ENCODE measurements at places on chromosomes 2 and 18.

DNA sequence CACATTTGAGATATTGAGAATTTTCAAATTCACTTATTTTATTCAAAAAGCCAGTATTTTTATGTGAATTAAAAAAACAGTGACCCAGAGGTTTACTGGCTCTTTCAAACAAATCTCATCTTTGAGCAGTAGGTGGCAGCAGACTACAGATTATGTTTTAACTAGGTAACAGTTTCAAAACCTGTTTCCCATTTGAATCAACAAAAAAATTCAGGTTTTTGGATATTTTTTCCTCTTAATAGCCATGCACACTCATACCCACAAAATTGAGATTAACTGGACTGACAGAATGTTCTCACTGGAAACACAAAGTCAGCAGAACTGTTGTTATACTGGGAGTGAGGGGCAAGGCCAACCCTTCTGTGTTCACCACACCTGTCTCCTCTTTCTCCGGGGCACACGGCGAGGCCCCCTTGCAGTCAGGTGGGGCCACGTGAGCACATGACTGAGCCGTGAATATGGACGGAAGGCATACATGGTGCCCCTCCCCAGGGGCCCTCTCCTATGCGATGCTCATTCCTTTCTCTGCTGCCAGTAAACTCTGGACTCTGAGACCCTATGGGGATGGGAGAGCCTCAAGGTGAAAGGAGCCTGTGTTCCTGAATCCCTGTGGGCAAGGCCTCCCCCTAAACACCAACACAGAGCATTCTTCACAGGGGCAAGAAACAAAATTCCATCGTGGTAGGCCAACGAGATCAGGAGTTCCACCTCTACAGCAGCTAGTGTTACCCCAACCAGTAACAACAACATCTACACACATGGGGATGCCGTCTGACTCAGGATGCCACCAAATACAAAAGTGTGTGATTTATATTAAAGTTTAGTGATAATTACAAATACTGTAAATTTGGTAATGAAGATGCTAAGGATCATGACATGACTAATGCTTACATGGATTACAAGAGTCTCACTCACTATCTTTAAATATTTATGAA is 80.4 kb downstream of the LPIN2 start:
- DNase-seq = peak; percentile 28

GRCh38 chr18:2108591-2108990 is 462.7 kb downstream of the METTL4 start:
- DNase-seq = no peak

DNA sequence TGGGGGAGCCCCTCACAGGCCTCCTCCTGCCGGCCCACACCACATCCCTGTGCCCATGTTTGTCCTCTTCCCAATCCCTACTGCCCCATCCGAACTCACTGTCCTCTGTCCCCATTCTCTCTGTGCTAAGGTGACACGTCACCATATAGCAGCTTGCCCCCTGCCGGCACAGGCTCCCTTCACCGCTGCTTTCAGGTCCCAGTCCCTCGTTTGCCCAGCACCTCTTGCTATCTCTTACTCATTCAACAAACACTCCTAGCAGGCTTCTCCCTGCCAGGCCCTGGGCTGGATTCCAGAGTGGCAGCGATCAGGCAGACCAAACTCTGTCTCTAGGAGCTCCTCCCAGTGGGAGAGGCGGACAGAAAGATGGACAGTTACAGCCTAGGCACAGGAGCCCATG is 74.3 kb downstream of the TFCP2L1 start:
- no peak for DNase-seq

- no peak for DNase-seq
These were observed 88.6 kb upstream of the RPE start for GRCh38 chr2:209913786-209914345.

- DNase-seq = no peak
These were observed 63.2 kb downstream of the ASB1 start for GRCh38 chr2:238489896-238490295.

DNA sequence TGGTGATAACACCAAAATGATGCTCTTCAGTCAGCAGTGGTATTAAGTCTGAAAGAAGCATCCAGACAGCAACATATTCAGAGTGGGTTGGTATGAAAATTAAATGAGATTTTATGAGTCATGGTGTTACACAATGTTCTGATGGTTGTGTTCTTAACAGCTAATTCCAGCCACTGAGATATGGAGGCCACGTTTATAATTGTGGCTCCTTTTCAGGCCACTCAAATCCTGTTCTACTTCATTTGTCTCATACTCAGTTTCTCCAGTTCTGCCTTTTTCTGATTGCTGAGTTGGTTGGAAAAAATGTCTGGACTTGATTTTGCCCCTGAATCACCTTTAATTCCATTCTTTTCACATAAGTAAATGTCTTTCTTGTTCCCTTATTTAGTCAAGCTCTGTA is 162.7 kb upstream of the COL3A1 start:
- DNase-seq = no peak

DNA sequence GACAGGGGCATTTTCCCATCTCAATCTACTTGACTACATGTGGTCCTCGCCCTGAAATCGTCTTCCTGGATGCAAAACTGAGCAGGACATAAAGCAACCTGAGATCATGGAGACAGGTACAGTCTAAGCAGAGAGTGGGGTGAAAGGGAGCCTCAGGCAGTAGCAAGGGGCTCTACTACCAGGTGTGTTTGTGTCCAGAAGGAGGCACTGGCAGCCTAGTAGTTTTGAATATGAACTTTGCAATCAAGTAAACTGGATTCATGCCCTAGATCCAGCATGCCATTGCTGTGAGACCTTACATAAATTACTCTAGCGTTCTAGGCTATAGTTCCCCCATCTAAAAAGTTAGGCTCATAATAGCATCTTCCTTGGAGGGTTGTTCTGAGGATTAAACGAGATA is 147.4 kb downstream of the TXNL1 start:
- DNase-seq = no peak

GRCh38 chr18:78984941-78985784 is 5.5 kb downstream of the SALL3 start:
- peak; percentile 9 for DNase-seq

DNA sequence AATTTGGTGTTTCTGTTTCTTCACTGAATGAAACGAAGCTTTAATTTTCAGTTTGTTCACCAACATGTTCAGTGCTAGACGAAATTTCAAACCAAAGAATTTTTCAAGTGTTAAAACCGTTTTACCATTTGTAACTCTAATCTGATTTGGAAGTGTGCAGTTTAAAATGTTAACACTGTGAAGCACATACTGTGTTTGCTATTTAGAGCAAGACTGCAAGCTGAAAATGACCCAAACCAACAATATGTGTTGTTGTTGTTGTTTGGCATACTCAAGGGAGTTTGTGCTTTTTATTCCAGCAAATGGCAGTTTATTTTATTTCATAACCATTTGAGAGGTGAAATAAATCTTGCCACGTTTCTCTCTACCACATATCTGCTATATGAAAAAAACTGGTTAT is 128.4 kb upstream of the CDH7 start:
- DNase-seq = no peak

GRCh38 chr2:212354382-212354781 is 184.2 kb downstream of the ERBB4 start:
- DNase-seq = no peak

GRCh38 chr2:176680916-176681516 is 411.8 kb downstream of the MTX2 start:
- DNase-seq = no peak

- no peak for DNase-seq
These were observed 14.6 kb upstream of the NT5DC4 start for GRCh38 chr2:112706170-112706664.

- DNase-seq = no peak
These were observed 52.0 kb upstream of the TRIM43 start for GRCh38 chr2:95539836-95540235.

GRCh38 chr2:186889101-186889879 is 40.3 kb upstream of the ZSWIM2 start:
- DNase-seq = no peak

- no peak for DNase-seq
These were observed 109.1 kb upstream of the CTDP1 start for GRCh38 chr18:79570266-79571201.

- no peak for DNase-seq
These were observed 5.8 kb upstream of the ONECUT2 start for GRCh38 chr18:57429167-57430078.

GRCh38 chr2:101508636-101509035 is 33.7 kb upstream of the RFX8 start:
- DNase-seq = no peak

- DNase-seq = no peak
These were observed 67.3 kb upstream of the SALL3 start for GRCh38 chr18:78912336-78912735.

DNA sequence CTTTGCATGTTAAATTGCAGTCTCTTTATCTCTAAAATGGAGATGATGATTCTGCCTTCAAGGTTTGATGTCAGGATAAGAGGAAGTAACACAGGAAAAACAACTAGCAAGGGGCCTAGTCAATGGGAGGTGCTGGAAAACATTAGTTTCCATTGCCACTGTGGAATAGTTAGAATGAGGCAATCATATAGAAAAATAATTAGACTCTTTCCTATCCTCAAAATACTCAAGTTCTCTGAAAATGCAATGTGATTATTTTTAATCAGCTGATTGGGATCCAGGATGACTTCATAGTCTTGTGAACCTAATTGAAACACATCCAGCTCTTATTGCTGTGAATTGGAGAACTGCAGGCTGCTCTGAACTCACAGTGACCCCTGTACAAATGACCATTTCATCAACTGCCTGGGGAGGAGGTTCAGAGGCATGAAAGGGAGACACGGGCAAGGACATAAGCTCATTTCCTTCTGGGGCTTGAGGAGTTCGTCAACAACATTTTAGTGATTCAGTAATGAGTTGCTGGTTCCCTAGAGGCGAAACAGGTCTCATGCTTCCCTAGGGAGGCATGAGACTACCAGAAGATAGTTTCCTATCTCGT is 422.5 kb downstream of the LPIN1 start:
- no peak for DNase-seq

DNA sequence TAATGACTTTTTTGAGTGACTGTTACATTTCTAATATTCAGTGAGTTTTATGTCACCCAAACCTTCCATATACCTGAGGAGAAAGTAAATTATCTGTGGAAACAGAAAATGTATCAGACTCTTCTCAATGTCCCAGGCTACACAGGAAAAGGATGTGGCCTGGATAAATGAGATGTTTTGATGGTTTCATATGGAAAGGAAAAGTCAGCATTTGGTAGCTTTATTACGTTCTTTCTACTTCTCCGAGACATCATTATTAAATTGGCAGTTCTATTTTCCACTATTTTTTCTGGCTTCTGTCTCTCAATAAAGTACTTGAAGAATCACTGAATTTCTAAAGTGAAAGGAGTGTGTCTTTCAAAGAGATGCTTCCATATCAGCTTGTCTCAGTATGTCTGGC is 847.0 kb upstream of the CRIM1 start:
- DNase-seq = no peak

- DNase-seq = no peak
These were observed 110.6 kb upstream of the TNP1 start for GRCh38 chr2:216970359-216970915.

DNA sequence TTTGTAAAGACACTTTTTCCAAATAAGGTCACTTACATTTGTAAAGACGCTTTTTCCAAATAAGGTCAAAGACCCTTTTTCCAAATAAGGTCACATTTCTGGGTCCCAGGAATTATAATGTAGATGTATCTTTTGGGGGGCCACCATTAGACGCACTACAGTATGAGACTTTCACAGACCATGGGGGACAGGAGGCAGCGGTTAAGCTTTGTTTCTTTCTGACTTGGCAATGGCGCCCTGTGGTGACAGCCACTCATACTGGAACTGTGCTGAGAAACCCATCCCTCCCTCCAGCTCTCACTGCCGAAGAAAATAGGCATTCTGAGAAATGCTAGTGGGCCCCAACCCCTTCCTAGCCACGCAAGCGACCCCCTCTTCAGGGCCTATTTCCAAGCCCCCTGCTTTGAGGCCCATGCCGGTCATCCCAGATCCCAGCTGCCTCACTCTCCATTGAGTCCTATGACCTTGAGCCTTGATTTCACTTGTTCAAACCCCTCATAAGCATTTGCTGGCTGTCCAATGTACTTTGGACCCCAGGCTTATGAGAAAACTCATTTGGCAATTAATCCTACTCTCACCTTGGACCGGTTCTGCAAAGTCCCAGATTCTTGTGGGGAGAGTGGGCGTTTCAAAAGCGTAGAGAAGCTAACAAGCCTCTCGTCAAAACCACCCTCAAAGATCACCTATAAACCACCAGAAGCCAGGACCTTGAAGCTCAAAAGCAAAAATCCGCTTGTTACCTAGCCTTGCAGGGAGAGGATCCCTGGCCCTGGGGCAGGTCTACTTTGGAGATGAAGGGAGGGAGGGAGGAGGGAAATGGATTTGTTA is 11.3 kb upstream of the SPATA3 start:
- no peak for DNase-seq

- no peak for DNase-seq
These were observed 367.1 kb downstream of the HRH4 start for GRCh38 chr18:24827501-24827900.

DNA sequence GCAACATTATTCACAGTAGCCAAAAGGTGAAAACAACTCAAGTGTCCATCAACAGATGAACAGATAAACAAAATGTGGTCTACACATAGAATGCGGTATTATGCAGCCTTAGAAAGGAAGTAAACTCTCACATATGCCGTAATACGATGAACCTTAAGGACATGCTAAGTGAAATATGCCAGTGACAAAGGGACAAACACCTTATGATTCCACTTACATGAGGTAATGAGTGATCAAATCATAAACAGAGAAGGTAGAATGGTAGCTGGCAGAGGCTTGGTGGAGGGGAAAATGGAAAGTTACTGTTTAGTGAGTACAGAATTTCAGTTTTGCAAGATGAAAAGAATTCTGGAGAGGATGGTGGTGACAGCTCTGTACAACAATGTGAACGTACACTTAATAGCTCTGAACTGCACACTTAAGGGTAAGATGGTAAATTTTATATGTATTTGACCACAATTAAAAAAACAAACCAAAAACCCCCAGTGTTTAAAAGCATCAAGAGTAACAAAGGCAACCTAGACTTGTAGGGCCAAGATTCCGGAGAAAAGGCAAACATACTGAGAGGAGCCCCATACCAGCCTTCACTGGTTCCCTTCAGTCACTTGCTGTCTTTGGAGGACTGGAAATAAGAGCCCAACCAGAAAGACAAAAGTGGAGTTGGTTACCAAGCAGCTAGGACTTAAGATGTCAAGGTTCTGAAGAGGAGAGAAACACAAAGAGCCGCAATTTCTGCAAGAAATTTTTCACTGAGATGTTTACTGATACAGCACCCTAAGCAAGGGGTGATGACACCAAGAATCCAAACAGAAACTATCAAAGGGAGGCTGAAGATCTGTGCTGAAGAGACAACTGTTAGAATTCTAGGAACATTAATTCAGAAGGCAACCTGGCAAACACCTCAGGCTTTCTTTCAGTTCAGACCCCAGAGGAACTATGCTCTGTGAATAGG is 61.3 kb downstream of the CUL3 start:
- DNase-seq = no peak

Data from HEK293T (cell line).